H9 (cell line): ENCODE measurements at places on chromosomes 7 and 10.

DNA sequence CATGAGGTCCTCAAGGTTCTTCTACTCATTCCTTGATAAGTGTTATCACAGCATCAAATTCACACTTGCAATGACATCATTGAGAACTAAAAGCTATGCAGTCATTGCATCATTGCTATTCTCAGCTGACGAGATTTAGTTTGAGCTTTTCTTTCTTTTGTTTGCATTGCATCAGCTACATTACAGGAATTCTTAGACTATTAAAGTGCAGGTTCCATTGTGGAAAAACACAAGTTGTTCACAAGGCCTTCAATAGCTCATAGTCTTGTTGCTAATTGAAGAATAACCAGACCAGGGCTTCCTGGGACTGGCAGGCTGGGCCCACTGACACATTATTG, 139.3 kb downstream of the CXCL12 start:
- no peak for DNase-seq

GRCh38 chr10:68179016-68179415, 52.9 kb downstream of the ATOH7 start:
- no peak for DNase-seq

- peak; percentile 90 for DNase-seq
Measured at GRCh38 chr10:43203448-43204041, 63.3 kb downstream of the RASGEF1A start.

DNA sequence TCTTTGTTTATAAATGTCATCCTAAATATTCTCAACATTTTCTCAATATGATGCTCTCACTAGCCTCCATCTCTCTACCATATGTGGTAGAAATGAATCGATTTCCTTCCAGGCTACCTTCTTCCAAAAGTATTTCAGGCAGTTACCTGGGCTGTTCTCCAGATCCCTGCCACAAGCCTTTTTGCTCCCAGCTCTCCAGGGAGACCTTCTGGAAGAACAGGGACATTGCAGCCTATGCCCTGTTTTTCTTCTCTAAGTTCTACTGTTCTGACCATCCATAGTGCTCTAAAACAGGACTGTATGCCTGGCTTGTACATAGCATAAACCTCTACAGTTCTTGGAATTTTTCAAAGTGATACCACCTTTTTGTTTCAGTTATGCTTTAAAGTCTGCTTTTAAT, 552.8 kb downstream of the ANKRD7 start:
- peak; percentile 28 for DNase-seq

- no peak for DNase-seq
Measured at GRCh38 chr10:33506391-33506790, 171.9 kb upstream of the NRP1 start.

- DNase-seq = no peak
Measured at GRCh38 chr7:77837966-77838365, 39.4 kb downstream of the PHTF2 start.

- no peak for DNase-seq
Measured at GRCh38 chr10:100289641-100290040, 3.2 kb upstream of the BLOC1S2 start.

DNA sequence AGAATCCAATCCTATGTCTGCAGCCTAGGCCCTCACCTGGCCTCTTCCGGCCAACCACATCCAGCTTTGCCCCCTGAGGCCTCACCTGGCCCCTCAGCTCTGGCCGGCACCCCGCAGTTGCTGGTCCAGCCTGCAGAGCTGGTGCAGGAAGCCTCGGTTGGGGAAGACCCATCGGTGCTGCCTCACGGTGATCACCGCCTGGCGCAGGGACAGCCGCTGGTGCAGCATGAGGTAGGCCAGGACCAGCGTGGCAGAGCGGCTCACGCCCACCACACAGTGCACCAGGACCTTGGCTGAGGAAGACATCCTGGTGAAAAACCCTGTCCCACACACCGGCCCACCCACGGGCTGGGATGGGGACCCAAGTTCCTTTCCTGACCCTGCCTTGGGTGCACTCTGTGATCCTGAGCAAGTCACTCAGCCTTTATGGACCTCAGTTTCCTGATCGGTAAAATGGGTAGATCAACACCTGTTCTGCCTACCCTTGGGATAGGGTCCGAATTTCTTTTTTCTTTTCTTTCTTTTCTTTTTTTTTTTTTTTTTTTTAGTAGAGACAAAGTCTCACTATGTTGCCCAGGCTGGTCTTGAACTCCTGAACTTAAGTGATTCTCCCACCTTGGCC, 5.8 kb upstream of the SAMD8 start:
- no peak for DNase-seq

DNA sequence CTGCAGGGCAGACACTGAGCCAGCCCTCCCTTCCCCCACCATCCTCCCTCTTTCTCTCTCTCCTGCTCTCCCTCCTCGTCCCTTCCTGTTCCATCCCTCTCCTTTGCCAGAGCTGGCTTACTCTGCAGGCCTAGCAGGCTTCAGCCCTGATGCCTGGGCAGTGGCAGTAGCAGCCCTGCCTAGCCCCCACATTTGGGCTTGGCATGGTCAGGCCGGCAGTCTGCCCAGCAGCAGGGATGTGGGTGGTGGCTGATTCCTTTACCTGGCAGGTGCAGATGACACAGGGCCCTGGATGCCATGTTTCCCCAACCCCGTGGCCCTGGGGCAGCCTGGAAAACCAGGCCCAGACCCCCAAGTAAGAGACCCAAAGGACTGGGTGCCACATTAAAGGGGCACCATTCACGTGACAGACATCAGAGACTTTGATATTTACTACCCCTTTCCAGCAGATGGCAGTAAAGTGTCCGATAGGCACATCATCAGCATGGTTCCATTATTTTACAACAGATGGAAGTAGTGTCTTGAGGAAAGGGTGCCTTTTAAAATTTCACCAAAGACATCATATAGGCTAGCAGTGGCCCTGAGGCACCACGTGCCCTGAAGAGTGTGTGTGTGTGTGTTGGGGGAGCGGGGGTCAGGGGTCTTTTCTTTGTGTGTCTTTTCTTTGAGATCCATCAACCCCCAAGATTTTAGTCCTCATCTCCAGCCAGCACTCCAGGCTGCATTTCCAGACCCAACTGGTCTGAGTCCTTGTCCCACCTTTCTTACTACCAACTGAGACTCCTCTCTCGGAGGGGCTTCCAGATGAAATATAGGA, 5.9 kb downstream of the KCP start:
- DNase-seq = peak; percentile 49

DNA sequence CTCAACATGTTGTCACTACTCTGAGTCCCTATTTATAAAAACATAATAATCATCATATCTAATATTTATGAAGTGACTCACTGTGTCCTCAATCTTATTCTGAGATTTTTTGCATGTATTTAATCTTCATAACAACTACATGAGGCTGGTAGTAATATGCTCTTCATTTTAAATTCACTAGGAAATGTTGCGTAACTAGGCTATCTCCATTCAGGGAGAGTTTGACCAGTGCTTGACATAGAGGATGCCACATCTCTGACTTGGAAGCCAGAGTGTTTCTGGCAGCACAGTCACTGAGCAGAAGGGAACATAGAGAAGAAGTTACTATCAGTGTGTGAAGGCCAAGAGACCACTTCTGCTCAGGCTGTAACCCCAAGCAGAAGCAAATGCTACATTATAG, 88.9 kb downstream of the FAM13C start:
- DNase-seq = no peak

DNA sequence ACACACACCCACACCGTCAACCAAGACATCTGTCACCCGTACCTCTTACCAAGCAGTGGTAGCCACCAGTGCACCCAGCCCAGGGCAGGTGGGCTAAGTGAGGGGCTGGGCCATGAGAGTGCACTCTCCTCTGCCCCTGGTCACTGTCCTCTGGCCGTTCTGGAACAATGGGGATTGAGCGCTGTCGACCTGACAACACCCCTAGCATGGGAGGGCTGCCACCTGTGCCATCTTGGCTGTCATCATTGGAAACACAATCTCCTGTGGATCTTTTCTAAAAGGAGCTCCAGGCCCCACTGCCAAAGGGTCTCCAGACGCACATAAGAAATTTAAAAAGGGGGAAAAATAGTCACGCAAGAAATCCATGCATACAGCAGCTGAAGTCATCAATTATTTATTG, 80.1 kb downstream of the CTBP2 start:
- DNase-seq = no peak

DNA sequence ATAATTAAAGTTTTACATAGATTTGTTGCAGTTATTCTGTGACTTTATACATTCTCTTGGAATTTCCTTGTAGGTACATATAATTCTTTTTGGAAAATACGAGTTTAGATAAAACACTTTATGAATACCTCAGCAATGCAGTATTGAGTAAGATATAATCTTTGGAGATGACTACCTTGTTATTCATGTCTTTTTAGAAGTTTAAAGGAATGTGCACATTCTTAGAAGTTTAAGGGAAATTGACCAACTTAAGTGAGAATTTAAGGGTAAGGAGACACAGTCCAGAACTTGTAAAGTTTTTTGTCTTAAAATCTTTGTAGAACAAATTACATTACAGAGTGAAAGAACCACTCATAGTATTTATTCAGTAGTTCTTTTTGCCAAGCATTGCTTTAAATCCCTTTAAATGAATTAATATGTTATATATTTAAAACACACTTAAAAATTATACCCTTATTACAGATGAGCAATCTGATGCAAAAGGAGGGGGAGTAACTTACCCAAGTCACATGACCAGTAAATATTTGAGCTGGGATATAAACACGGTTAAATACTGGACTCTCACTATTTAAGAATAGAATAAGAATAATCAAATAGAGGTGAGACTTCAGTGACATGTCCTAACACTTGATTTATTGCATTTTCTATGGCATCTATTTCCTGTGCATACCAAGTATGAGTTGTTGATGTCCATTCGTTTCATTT, 139.5 kb upstream of the FERD3L start:
- no peak for DNase-seq

DNA sequence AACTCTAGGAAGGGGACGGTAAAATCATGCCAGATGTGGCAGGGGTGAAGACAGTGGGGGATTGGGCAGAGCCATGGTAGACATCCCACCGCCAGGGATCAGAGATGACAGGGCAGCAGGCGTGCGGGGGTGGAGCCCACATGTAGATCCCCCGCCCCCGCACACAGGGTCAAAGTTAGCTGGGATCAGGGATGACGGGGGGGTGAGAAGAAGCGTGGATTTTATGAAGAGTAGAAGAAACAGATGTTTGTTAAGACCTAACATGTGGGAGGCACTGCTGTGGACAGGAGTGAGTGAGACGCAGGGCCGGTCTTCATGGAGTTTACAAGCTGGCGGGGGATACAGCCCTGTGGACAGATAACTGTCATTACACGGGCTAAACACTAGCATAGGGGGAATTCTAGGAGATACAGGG, 154.0 kb upstream of the KLF14 start:
- DNase-seq = no peak

DNA sequence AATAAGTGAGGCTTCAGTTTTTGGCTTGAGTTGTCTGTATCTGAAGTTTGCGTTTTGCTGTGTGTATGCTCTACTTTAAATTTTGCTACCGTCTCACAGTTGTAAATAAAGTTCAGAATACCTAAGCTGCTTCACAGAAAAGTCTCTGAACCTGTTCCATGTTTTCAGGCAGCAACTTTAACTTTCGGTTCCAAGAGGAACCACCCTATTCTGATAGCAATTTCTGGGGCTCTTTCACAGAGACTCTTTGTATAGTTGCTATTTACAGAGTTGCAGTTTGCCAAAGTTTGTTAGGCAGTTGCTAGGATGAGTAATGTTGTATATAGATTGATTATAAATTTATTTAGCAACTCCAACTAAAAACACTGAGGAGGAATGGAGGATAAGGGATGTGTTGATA, 5.7 kb downstream of the FAM221A start:
- DNase-seq = no peak

DNA sequence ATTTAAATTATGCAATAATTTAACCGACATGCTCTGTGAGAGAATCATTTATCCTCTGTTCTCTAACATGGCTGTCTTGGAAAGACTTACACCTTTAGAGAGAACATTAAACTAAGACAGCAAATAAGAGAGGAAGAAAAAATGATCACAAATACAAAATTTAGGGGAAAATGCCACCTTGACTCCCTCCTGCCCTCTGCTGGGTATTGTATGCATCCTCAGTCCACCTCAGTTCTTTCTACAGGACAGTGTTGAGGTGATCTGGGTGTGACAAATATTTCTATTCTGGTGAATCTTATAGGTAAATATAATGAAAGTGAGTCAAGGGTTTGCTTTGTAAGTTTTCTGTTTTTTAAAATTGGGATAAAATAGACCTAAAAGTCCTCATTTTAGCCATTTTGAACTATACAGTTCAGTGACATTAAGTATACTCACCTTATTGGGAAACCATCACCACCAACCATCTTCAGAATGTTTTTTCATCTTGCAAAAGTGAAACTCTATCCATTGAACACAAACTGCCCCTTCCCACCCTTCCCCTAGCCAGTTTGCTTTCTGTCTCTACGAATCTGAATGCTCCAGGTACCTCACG, 61.5 kb upstream of the ELMO1 start:
- DNase-seq = no peak

- DNase-seq = no peak
Measured at GRCh38 chr10:54485971-54486370, 315.1 kb downstream of the PCDH15 start.

DNA sequence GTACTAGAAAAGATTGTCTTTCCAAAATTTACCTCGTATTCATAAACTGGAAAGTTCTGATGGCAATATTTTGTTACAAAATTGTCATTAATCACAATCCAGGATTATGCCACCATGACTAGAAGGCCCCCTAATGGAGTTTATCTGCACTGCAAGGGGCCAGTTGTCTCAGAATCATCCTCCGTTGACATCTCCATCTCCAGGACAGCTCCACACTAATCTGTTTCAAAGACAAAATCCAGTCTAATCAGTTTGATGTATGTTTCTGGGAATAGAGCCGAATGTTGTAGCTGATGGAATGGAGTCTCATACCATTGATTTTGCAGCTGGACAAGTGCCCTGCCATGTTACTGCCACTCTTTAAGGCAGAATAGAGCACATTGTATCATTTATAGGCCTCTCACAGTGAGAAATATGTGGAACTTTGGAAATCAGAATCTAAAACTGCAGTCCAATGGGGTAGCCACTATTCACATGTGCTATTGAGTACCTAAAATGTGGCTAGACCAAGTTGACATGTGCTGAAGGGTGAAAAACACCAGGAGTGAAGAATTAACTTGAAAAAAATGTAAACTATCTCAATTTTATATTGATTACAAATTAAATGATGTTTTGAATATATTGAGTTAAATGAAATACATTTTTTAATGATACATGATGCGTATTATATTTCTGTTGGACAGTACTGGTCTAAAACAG, 38.3 kb upstream of the TOMM7 start:
- DNase-seq = no peak

- DNase-seq = no peak
Measured at GRCh38 chr10:115947104-115947503, 325.9 kb downstream of the GFRA1 start.

- peak; percentile 38 for DNase-seq
Measured at GRCh38 chr10:49518982-49519578, 19.8 kb downstream of the ERCC6 start.

GRCh38 chr10:114393482-114393881, 10.8 kb downstream of the AFAP1L2 start:
- DNase-seq = no peak

GRCh38 chr7:102306916-102307677, 20.4 kb downstream of the SH2B2 start:
- DNase-seq = peak; percentile 76
